Fibroblast of skin of left biceps (primary cell): ENCODE measurements at places on chromosomes 5 and 9.

- DNase-seq = no peak
Observed at GRCh38 chr5:134738963-134739661, 764 bp downstream of the CAMLG start.

DNA sequence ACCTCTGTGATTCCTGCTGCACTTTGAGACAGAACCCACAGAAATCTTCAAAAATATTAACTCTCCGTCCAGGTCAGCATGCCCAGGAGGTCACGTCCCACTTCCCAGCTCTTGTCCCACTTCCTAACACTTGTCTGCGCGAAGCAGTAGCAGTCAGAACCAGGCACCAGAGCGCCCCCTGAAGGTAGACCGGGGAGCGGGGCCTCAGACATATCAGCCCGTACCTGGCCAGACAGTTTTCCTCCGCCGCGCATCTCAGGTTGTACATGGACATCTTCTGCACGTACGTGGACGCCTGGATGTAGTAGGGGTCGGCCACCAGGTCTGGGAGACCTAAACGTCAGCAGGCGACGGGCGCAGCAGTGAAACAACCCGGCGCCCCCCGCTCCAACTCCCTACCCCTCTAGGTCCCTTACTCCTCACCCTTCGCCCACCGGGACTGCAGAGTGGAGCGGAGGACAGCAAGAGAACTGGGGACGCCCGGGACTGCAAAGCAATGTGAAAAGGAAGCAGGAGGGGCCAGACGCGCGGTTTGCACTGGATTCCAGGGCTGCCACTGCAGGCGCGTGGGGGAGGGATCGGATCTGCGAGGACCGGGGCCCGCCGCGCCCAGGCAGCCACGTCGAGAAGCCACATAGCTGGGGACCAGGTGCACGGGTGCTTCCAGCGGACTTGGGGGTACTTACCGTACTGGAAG lies 1.2 kb downstream of the LOX start:
- no peak for DNase-seq

GRCh38 chr5:54243483-54244080 lies 66.8 kb downstream of the ARL15 start:
- DNase-seq = no peak

DNA sequence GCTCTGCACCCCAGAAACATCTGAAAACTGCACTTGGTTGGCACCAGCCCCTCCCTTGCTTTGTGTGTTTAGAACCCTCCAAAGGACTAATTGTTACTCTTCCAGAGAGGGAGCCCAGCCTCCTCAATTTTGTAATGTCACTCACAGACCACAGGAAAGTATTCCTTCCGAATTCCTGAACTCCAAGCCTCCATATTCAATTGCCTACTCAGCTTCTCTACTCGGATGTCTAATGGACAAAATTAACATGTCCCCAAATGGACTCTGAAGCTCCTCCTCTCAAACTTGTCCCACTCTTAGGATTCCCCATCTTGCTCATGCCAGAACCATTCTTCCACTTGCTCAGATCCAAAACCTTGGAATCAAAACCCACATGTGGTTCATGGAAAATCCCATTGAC lies 3.9 kb upstream of the TMEM171 start:
- no peak for DNase-seq

GRCh38 chr5:114658194-114658593 lies 296.3 kb downstream of the KCNN2 start:
- DNase-seq = no peak
